ENCODE measurements at places on chromosomes 5 and 9.

GRCh38 chr9:69820955-69821788 lies 555 bp downstream of the CFAP95 start:
- no peak for DNase-seq

DNA sequence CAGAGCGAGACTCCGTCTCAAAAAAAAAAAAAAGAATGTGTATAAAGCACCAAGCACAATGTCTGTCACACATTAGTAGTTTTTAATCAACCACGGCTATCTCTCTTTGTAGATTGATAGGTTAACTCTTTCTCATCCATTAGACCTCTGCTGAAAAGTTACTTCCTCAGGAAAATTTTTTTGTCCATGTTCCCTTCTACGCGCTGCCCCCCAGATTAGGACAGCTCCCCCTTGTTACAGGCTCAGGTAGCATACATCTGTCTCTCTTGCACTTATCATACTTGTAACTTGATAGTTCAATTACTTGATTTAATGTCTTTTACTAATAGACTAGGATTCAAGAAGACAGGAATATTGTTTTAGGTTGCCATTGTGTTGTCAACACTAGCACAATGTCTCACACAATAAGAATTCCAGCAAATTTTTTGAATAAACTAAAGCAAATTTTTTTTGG lies 1.5 kb downstream of the SPDL1 start:
- DNase-seq, result no peak

DNA sequence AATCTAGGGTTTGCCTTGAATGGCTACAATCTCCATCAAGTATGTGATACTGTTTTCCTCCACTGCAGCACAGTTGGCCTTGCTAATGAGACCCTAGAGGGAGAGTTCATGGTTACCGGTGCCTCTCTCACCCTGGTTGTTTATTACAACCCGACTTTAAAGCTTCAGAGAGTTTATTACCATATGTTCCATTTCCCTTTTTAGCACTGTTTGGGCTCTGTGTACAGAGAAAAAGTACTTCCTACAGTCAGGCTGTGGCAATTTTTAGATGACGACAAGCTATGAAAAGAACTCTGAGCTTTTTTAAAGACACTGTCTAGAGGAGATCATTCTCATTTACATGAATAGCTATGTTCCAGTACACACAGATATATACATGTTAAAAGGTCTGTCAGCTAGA lies 48.8 kb upstream of the PLCXD3 start:
- DNase-seq, result no peak

GRCh38 chr9:138101444-138102234 lies 224.1 kb downstream of the CACNA1B start:
- DNase-seq, result no peak

DNA sequence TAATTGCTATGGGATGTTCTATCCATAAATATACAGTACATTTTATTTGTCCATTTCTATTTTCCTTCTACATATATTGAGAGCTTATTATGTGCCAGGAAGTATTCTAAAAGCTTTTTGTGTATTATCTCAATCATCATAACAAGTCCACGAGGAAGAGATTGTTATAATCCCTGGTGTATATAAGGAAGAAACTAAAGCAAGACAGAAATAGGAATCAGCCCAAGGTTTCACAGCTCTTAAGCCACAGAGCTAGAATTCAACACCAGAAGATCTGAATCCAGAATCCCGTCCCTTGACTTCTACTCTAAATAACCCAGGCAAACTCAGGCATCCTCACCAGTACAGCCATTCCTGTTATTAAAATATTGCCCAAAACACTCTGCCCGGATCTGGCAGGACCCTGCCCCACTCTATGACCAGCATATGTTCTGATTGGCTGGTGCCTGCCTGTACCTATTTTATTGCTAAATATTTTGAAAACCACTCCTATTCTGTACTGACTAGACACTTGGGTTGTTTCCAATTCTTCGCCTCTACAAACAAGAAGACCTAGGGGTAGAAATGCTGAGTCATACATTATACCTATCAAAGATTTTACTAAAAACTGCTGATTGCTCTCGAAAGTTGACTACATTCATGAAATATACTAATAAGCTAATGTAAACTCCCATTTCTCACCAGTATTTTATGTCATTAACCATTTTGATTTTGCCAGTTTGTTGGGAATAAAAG lies 297.4 kb downstream of the ENC1 start:
- DNase-seq, result no peak

DNA sequence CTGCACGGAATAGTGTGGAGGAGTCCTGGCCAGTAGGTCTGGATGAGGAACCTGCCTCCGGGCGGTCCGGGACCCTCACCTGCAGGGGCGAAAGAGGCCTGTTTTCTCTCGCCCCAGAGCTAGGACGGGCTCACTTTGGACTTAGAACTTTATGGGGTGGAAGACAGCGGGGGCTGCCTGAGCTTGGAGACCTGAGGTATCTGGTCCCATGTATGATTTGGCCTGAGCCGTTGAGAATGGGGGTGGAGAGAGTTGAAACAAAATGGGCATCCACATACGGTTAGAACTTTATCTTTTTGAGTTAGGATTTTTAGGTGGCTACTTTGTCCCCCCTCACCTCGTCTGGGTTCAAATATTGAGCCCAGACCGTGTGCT lies 681 bp upstream of the ETF1 start:
- DNase-seq, result no peak

DNA sequence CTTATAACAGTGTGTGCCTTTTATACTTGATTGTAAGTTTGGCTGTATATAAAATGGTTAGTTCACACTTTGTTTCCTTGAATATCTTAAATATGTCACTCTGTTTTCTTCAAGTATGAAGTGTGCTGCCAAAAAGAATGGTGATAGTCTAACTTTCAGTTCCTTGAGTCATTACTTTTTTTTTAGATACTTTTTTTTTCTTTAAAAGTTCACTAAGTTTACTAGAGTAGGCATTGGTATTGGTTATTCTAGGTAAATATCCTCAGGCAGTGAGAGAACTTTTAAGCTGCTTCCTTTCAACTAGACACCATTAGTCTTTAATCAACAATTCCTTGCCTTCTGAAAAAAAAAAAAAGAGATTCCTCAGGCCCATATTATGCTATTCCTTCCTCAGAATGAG lies 41.9 kb downstream of the SPEF2 start:
- DNase-seq, result no peak

GRCh38 chr5:18202164-18202563 lies 567.9 kb downstream of the TAF11L14 start:
- DNase-seq, result no peak

DNA sequence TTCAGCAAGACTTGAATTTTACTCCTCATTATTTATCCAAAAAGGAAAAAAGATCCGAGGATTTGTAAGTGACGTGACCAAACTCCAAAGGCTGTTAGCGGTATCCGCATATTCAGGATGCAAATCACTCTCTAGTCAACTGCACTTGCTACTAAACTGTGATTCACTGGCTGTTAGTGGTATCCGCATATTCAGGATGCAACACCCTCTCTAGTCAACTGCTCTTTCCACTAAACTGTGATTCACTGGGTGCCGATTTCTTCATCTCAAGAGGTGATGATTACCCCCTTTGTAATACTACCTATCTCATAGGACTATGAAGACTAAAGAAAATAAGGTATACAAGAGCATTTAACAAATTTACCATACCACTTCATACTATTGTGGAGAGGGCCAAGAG lies 5.7 kb downstream of the MAPKAP1 start:
- no peak for DNase-seq

DNA sequence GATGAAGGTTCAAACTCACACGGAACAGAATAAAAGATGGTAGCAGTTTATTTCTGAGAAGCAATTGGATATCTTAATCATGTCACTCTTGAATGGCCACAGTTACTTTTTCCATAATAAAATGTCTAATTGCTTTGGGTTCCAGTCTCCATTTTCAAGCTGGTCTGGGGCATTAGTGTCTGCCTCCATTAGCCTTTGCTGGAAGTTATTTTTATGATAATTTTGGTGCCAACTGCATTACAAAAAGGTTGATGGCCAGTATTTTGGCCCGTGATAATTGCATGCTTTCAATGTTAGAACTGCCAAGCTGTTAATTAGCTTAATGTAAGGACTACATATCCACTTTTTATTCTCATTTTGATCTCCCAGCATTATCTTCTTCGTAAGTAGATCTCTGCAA lies 165.9 kb downstream of the SMC2 start:
- no peak for DNase-seq

DNA sequence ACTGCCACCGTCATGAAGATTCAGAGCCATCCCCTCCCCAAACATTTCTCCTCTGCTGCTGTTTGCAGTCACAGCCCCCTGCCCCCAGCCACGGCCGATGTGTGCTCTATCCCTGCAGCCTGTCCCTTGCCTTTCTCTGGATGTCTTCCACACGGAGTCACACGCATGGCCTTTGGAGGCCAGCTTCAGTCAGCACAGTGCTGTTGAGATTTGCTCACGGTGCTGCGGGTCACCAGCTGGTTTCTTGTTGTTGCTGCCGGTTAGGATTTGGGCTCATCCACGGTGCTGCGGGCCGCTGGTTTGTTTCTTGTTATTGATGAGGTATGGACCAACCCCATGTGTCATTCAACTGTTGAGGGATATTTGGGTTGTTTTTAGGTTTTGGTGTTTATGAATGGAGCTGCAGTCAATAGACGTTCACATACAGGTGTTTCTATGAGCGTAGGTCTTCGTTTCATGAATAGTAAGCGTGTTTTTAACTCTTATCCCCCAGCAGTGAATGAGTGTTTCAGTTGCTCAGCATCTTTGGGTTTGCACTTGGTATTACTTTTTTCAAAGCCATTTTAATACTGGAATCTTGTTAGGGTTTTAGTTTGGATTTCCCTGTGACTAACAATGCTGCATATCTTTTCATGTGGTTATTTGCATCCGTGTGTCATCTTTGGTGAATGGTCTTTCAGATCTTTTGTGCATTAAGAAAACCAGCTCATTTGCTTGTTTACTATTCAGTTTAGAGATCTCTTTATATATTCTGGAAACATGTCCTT lies 57.6 kb downstream of the AHRR start:
- DNase-seq, result no peak

DNA sequence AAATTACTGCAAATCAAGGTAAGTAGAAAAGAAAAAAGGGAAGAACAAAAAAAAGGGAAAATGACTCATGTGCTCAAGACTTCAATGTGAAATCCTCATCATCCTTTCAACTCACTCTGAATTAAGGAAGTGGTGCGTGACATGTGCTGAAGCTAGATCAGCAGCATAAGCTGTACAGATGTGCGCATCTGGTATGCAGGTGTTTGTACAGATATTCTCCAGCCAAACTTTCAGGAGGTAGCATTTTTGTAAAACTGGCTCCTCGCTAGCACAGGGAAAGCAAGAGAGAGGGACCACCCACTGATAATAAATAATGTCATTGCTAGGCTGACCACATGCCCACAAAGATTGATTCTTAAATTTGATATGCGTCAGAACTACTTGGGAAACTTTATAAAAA lies 253.9 kb upstream of the RGMB start:
- no peak for DNase-seq

GRCh38 chr9:122383992-122384461 lies 13.2 kb downstream of the PTGS1 start:
- DNase-seq, result no peak

DNA sequence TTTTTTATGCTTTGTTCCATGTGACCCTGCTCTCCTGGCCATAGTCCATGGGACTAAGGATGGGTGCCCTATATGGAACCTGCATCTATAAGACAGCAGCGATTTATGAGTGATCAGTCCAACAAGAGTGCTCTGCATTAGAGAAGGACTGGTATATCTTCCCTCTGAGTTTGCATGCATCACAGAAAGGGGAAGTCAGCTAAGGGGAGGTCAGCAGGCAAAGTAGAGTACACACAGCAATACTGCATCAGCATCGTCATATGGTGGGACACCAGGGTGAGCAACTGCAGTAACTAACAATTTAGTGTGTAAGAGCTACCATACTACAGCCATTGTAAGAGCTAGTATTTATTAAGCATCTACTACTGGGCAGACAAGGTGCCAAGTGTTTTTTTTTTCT lies 311.3 kb downstream of the NDUFS4 start:
- no peak for DNase-seq

- no peak for DNase-seq
Observed at GRCh38 chr9:134751622-134752021, 110.0 kb downstream of the COL5A1 start.

GRCh38 chr9:1053986-1054425 lies 3.8 kb downstream of the DMRT2 start:
- no peak for DNase-seq

DNA sequence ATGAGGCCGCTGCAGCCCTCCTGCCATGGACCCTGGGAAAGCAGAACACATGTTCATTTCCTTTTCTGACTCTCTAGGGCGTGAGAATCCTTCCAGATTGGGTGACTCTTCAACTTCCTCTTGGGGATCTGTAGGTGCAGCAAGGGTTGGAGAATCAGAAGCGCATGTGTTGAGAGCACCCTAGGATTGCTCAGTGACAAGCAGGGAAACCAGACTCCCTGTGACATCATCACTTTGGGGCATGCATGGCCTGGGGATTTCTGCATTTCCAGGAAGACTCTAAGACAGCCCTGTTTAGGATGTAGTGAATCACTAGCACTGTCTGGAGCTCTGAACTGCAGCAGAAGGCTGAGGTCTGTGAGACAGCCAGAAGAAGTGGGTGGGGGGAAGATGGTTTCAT lies 15.1 kb upstream of the LCP2 start:
- no peak for DNase-seq

GRCh38 chr5:101278011-101278687 lies 375.1 kb upstream of the ST8SIA4 start:
- DNase-seq, result no peak

DNA sequence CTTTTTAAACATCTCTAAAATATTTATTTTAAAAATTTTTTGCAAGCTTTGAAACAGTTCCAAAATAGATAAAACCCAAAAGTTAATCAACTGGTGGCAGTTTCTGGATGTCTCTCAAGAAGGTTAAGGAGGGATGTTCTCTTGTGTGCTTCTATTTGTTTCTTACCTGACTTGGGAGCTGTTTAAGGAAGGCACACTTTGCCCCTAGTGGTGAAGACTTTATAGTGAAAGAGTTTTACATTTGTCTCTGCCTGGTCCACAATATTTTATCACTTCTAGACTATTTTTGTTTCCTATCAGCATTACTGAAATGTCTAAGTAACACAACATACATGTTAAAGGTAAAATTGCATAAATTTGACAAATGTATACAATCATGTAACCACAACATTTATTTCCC lies 552.8 kb downstream of the SEMA5A start:
- no peak for DNase-seq

DNA sequence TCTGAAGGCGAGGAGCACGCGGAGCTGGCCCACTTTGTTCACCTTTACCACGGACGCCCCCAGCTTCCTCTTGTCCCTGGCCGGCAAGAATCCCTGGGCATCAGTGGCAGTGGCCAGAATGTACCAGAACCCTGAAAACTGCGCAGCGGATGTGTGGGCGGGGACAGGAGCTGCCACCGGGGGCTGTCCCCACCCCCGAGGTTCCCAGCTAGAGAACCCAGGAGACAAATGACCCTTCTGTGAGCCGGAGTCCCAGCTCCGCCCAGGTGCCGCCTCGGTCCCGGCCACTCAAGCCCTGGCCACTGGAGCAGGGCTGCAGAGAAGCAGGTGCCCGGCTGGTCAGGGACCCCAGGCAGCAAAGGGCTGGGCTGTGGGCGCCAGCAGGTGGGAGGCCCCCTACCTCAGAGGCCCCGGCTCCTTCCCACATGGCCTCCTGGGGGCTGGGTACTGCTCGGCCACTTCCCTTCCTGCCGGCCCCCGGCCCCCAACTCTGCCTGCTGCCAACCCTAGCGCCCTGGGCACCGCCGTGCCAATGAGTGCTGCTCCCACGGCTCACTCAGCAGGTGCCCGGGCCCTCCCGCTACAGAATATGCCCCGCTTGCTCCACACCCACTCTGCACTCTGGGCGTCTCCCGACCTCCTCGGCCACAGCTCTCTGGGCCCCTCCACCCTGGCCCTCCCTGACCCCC lies 713 bp downstream of the LCN10 start:
- DNase-seq, result no peak
